ENCODE measurements at places on chromosomes 5 and 9. TPM values are rescaled to one million over a fixed set of nuclear protein-coding genes. Genes with fewer than 3 reads are reported as not detected.

- no peak for DNase-seq
These were observed 17.0 kb downstream of the CDK5RAP2 start for GRCh38 chr9:120562861-120563443.

DNA sequence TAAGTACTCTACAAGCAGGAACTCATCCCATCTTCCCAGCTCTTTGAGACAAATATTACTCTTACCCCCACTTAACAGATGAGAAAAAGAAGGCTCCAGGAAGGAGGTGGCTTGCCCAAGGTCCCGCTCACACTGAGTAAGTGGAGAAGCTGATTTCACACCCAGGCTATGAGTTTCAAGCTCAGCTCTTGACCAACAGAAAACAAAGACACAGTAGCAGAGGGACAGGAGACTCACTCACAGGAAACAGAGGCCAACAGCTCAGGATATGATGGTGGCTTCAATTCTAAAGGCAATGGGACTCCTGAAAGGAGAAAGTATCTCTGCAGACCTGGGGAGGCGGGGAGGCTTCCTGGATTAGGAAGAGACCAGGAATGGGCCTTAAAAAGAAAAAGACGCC lies 6.7 kb upstream of the TCF7 start:
- DNase-seq: no peak

GRCh38 chr5:75523275-75523674 lies 11.6 kb downstream of the POLK start:
- no peak for DNase-seq

GRCh38 chr9:116274293-116274692 lies 120.7 kb downstream of the PAPPA start:
- DNase-seq: no peak

- no peak for DNase-seq
These were observed 13.3 kb upstream of the NKD2 start for GRCh38 chr5:995318-995717.

- no peak for DNase-seq
These were observed 4.5 kb downstream of the SPARC start for GRCh38 chr5:151682240-151682639.

- DNase-seq: no peak
These were observed 45.7 kb downstream of the MUSK start for GRCh38 chr9:110714314-110714713.

DNA sequence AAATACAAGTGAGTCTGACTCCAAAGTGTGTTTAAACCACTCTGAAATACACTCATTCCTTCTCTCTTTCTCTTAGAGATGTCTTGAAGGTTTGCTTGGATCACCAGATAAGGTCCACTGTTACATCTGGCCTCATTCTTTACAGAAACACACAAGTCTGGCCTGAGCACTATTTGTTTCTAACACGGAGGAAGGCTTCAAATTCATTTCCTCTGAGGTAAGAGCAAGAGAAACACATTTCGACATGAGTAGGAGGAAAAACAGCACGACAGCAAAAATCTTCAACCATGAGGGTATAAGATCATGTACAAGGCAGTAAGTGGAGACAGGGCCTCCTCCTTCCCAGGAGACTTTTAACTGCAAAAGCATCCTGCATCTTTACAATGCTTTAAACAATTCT lies 8.0 kb downstream of the SIL1 start:
- no peak for DNase-seq

- no peak for DNase-seq
These were observed 149.2 kb downstream of the LRRC70 start for GRCh38 chr5:62727861-62728260.

DNA sequence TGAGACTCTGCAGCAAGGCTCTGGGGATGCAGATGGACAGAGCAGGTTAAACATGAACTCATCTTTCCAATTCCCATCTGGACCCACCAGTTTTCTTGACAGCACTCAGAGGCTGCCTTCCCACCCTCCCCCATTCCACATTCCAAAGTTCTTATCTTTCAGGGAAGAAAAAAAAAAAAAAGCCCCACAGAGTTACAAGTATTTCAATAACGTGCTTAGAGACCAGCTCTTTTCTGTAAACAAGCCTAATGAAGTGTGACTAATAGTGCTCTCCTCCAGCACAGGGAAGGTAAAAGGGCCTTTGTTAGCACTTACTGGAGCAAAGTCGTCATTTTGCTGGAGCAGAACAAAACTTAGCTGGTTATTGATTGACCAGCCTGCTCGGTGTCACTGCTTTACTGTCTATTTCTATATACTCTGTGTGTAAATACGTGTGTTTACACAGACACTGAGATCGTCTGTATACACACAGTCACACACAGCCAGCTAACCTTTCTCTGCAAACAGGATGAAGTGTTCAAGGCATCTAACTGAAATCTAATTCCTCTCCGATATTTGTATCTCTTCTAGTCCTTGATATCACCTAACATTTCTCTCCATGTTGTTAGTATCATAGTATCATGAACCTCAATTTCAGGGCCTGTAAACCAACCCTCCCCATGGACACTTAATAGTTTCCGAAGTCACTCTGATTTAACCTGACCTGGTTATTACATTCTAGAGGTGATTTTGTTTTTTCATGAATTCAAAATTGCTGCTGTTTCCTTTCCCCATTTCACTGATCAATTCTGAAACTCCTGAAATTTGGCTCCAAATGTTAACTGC lies 84.9 kb downstream of the ZNF608 start:
- DNase-seq: no peak

- no peak for DNase-seq
These were observed 303.5 kb downstream of the PLK2 start for GRCh38 chr5:58156361-58156760.

- DNase-seq: no peak
These were observed 215.0 kb downstream of the GAPVD1 start for GRCh38 chr9:125476645-125477044.

DNA sequence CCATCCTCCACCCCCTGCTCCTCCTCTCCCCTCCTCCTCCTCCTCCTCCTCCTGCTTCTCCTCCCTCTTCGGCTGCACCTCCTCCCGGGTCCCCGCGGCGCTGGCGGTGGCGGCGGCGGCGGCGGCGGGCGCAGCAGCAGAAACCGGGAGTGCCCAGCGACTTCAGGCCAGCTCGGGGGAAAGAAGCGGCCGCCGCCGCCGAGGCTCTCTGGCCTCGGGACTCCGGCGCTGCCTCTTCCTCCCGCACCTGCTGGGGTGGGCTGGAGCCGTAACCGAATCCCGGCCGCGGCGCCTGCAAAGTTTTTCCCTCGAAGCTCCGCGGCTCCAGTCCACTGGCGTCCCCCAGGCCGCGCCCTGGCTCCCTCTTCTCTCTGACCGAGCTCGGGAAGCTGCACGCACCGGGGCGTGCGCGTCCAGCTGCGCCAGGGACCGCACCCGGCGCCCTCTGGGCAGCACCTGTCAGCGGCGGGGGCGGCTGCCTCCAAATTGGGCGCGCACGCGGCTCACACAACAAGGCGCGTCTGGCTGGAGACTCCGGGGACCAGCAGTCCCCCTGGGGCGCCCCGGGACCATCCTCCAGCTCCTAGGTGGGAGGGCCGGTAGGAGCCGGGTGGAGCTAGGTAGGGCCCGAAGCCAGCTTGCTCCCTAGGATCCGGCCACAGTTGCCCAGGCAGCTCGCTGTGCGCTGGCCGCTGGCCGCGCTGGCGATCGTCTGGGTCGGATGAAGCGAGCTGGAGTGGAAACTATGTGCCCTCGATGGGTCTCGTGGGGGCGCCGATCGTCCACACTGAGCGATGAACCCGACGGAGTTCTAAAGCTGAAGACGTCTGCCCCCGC lies at the start of gene MCTP1:
Gene MCTP1 (minus strand): TSS at position 523 of the 837 bp plus-strand sequence.
- DNase-seq: peak; percentile 59

GRCh38 chr9:32378993-32379729 lies 5.3 kb upstream of the ACO1 start:
- DNase-seq: no peak

DNA sequence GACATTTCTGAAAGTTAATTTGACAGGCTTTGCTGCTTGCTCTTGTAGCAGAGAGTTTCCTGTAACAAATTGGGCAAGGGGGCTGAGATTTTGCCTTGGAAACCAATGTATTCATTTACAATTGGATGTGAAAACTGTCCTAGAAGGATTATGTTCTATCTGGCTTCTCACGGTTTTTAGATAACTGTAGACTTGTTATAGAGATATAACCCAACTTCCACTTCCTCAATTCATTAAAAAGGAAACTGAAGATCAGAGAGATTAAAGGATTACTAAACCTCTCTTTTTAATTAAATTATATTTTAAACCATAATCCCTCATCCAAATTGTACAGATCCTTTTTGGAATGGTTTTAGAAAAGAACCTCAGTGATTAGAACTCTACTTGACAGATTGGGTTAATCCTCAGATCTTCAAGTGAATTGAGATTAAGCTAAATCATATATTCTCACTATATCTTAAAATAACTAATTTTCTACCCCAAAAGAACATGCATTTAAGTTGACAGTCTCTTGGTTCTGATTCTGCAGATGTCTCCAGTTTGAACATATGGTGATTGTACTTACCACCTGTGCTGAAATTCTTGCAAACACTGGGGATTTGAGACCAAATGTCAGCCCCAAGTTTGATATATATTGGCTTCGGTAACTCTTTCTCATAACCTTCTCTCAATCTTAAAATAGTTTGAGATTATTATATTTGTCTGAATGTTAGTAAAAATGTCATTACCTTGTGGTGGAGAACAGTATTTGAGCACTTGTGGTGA lies 130.1 kb upstream of the C9orf72 start:
- DNase-seq: no peak

- no peak for DNase-seq
These were observed 600.1 kb upstream of the RGMB start for GRCh38 chr5:98173334-98173733.

DNA sequence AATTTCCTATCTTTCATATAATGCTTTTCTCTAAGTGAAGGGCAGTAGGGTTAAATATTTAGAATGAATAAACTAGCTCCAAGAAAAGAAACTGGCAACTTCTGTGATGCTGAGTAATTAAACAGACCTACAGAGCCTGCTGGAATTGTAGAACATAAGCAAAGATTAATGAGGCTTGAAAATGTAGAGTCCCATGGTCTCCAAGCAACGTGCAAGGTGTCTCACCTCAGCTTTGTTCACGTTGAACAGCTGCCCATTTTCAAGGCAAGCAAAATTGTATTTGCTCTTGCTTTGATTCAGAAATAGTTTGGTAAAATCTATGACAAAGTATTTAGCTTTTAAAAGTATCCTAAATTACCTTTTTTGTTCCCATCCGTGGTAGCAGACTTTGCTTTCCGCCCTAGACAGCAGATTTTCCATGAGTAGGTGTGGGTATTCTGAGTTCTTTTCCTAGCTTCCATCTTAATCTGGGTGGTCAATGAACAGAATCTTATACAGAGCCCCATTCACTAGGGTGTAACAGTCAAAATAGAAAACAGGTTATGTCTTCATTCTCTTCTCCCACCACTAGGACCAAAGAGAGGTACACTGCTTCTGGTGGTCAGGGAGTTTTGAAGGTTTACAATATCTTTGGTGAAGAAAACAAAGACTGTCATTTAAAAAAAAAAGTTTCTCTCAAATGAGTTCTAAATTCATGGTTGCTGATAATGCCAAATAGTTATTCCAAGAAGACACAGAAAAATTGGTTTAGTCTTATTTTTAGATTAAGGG lies 52.1 kb upstream of the TYRP1 start:
- DNase-seq: no peak

- DNase-seq: no peak
These were observed 156.1 kb downstream of the GHR start for GRCh38 chr5:42579320-42579719.

DNA sequence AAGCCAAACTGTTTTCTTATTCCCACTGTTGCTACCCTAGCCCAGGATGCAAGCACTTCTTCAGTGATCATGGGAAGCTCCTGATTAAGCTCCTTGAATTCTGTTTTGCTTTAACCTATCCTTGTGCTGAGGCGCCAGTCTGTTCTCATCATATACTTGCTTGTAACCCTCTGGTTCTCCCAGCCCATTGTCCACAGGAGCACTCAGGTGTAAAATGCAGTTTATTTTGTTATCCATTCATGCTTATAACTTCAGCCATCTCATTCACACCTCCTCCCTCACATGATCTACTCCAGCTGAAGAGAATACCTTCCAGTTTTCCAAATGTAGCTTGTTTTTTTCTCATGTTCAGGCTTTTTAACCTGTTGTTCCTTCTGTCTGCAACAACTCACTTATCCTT lies 402.1 kb upstream of the BRINP1 start:
- no peak for DNase-seq

DNA sequence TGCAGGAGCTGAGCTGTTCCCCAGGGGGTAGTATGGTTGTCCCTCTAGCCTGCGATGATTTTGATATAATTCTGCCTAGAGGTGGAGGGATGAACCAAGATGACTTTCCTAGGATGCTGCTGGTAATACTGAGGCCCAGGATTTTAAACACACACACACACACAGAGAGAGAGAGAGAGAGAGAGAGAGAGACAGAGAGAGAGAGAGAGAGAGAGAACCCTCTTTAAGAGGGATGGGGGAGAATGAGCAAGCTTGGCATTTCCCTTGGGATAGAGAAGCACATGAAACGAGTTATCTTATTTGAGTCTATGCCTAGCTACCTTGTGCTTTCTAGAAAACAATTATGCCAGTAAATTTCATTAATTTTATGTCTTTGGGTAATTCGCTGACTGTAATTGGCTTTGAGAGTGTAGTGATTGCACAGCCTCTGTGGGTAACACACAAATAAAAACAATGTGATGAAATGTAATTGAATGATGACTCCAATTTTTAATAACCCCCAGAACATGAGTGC lies 338.4 kb downstream of the ARHGEF28 start:
- no peak for DNase-seq

DNA sequence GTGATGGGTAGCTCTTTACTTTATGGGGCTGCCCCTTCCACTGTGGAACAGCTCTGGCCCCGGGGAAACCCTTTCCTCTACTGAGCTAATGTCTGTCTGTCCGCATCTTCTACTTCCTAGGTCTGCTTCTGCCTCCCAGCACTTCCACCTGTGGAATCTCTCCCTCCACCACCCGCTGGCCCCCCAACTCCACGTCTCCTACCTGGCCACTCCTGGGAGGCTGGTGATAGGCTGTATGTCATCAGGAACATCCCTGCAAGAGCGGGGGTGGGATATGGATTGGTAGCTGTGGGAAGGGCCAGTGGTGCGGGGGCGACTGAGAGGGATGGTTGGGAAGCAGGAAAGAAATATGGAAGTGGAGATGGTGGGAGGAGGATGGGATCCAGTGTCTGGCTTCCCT lies 9.2 kb downstream of the ALAD start:
- DNase-seq: no peak

MUSK gene
- total RNA-seq: not detected

SNCAIP gene
- total RNA-seq: 9.7 TPM

NIM1K gene
- 0.07 TPM for total RNA-seq

ENG gene
- total RNA-seq: 3.7 TPM

CTSL gene
- total RNA-seq: 33.0 TPM

IL9 gene
- not detected for total RNA-seq

Data from WTC11 (cell line).